Right ventricle myocardium superior (tissue), 1 donor: ENCODE measurements at places on chromosomes 12 and 14. TPM values are rescaled to one million over a fixed set of nuclear protein-coding genes. Genes with fewer than 3 reads are reported as not detected.

GRCh38 chr14:96037891-96038557 lies 1.1 kb upstream of the C14orf132 start:
- peak; percentile 71 for DNase-seq

- DNase-seq = no peak
Measured at GRCh38 chr12:71878208-71878607, 38.6 kb downstream of the TBC1D15 start.

IFNG-AS1 gene
- not detected for total RNA-seq

DNA sequence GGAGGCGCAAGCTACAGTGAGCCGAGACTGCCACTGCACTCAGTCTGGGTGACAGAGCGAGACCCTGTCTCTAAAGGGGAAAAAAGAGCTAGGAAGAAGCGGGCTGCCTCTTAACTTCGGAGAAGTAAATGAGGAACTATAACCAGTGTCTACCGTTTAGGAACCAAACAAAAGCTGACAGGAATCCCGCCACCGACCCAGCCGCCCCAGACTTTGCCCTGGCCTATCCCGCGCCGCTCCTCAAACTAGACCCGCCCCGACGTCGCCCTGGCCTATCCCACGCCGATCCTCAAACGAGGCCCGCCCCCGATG lies 568 bp upstream of the SIVA1 start:
- DNase-seq = no peak

GRCh38 chr12:53751336-53752191 lies at the start of gene CISTR:
Gene CISTR (minus strand): TSS chr12:53751979.
- DNase-seq = peak; percentile 52

DNA sequence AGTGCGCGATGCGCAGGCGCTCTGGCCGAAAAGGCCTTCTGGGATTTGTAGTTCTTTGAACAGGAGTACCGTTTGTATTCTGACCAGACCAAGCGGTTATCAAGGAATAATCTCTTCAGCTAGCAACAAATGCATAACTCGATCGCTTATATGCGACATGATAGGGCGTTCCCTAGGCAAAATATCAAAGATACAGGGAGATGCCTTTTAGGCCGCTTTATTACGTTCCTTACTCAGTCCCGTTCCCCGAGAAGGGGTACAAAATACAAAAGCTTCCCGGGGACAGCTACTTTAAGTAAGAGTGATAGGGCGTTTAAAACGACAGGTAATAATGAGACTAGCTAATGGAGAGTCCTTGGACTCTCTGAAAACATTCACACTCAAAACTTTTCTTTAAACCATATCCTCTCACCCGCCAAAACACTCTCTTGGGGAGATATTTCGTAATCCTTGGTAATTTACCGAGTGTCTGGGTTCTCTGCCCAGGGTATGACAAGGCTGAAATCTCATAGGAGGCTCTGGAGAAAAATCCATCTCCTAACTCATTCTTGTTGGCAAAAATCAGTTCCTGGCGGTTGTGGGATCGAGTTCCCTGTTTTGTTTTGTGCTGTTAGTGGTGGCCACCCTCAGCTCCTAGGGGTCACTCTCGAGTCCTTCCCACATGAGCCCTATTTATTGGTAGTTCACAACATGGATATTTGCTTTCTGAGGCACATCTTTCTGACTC lies 412 bp upstream of the SNW1 start:
- DNase-seq = no peak

FAM186B gene
- total RNA-seq = 0.46 TPM

DNA sequence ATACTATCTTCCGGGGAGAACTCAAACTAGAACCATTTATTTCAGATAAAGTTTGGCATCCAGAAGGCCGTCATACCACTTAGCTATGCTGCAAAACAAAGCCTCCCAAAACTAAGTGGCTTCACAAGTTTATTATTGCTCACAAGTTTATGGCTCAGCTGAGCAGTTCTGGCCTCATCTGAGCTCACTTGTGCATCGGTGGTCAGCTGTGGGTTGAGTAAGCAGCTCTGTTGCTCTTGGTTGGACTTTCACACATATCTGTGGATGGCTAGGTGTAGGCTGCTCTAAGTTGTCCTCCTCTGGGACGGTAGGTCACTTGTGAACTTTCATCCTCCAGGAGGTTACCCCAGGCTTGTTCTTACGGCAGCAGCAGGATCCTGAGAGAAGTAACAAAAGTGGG lies 162.7 kb downstream of the BTG1 start:
- DNase-seq = no peak

- peak; percentile 78 for DNase-seq
Measured at GRCh38 chr14:73743431-73743931, 29.3 kb upstream of the PNMA1 start.

DNA sequence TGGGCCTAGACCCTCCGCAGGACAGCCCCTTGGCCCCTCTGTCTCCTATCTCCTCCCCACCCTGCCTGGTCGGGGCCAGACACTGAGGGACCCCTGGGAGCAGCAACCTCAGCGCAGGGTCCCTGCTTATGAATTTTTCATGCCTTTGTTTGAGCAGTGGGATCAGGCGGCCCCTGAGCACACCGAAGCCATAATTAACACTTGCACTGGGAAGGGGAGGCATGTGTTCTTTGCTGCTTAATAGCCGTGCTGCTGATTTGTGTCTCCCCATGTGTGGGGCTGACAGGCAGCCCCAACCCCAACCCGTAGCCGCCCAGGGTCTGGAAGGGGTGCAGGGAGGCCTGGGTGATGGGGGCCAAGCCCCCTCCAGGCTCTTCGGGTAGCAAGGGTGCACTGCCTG lies 52.7 kb downstream of the FBRSL1 start:
- no peak for DNase-seq

GRCh38 chr12:76143343-76144244 lies 59.1 kb upstream of the NAP1L1 start:
- no peak for DNase-seq

DNA sequence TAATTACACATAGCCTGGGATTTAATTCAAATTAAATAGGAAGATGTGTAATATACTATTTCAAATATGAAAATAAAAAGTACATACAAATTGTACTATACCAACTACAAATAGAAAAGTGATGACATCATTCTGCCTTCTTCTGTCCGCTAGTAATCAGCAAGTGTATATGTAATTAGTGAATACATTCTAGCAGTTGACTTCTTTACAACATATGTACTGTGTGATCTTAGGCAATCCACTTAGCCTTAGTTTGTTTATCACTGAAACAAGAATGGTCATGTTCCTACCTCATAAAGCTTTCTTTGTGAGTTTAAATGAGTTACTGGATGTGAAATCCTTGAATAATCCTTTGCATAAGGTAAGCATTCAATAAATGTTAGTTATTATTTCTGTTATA lies 7.8 kb upstream of the LUM start:
- no peak for DNase-seq

GRCh38 chr14:98940693-98941437 lies 331.1 kb downstream of the BCL11B start:
- no peak for DNase-seq

DNA sequence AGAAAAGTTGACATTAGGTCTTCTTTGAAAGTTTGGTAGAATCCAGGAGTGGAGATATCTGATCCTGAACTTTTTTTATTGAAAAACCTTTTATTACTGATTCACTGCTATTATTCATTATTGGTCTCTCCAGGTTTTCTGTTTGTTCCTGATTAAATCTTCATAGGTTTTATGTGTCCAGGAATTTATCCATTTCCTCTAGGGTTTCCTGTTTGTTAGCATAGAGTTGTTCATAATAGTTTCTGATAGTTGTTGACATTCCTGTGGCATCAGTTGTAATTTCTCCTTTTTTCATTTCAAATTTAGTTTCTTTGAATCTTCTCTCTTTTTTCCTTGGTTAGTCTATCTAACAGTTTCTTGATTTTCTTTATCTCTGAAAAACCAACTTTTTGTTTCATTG lies 370.3 kb downstream of the SLC6A15 start:
- no peak for DNase-seq

MSRB3 gene
- total RNA-seq = 130 TPM

- no peak for DNase-seq
Measured at GRCh38 chr14:89095036-89095435, 270.6 kb downstream of the TTC8 start.

DNA sequence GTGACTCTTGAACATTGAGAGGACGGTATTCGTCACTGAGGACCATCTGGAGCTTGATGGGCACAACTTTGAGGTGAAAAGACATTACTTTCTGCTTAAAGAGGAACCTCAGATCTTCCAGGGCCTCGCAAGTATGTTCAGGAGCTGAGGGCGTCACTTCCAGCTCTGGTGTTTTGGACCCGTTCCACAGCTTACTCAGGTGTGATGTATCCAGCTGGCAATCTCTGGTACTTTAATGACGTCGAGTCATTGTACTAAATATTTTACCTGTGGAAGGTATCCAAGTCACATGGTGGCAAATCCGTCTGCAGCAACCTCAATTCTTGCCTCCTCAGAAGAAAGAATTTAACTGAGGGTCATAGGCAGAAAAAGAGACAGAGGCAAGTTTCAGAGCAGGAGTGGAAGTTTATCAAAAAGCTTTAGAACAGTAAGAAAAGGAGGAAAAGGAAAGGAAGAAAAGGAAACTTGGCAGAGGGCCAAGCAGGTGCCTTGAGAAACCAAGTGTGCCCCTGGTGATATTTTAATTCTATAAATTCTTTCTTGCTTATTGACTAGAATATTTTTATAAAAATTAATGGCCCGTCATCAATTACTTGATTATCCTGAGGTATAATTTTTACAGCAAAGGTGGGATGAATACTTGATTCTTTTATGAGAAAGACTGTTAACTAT lies 250.6 kb downstream of the AEBP2 start:
- DNase-seq = no peak

DNA sequence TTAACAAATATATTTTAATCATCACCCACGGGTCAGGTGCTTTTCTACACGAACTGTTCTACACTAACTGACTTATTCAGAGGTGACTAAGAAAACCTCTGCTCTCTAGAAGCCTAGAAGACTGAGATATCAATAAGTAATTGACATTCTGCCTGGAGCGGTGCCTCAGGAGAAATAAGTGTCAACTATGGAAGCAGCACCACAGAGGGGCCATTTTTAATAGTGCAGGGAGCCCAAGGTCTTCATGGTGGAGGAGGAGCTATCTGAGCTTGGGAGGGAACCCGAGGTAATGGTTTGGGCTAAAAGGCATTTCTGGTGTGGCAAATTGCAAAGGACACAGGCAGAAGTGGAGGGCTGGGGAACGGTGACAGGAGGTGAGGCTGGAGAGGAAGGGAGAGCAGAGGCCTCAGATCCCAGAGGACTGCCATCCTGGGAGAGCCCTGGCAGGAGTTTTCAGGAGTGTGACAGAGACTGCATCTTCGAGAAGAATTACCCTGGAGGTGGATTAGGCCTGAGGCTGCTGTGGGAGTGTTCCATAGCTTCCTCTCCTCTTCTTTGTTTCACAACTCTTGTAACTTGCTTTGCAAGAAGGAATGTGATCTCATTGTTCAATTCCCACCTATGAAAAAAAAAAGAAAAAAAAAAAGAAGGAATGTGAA lies 123.1 kb downstream of the NPAS3 start:
- no peak for DNase-seq

DNA sequence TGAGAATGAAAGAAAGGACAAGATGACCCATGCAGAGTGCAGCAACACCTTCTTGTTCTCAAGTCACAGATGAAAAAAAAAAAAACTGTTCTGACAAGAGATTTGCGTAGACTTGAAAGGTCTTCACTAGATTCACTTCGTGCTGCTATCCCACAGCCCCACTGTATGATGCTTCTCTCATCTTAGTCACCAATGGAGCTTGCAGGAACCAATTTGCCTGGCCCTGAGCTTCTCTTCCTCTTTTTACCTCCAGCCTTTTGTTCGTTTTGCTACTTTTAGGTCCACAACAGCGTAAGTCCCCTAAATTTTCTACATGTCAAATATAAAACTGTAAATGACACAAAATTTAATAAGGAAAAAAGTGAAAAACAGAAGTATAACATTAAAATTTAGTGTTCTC lies 107.9 kb upstream of the NAP1L1 start:
- no peak for DNase-seq
